ENCODE measurements at places on chromosomes 4 and X. TPM values are rescaled to one million over a fixed set of nuclear protein-coding genes. Genes with fewer than 3 reads are reported as not detected.

The CLCN5 gene
- 12.2 TPM for total RNA-seq

DNA sequence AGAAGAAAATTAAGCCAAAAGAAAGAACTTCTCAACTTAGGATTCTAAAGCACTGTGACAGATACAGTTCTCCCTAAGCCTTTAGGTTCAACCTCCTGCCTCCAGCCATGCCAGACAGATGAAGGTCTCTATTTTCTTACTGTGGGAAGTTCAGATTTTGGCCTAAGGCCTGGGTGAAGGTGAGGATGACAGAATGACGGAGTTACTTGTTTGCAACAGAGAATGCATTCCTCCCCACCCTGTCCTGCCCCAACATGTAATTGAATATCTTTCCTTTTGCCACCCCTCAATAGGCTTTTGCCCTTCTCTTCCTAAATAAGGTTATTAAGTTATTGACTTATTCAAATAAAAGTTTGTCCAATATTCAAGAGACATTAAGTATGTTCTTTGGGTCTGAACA is 25.6 kb downstream of the SLC16A2 start:
- no peaks in the 10 kb centered on the region for H3K36me3 ChIP-seq
- DNase-seq = no peak
- H3K27ac ChIP-seq = no peak overlapping the region

- no peak overlapping the region for H3K27ac ChIP-seq
- no peaks in the 10 kb centered on the region for H3K4me1 ChIP-seq
- no peak overlapping the region for H3K4me3 ChIP-seq
- DNase-seq = no peak
Measured at GRCh38 chr4:106095408-106095807, 200.1 kb downstream of the NPNT start.

- H3K4me3 ChIP-seq = no peak overlapping the region
- DNase-seq = no peak
- H3K27ac ChIP-seq = no peak overlapping the region
- peaks cover 31% of the 10 kb centered on the region for H3K36me3 ChIP-seq
- H3K27me3 ChIP-seq = no peaks in the 10 kb centered on the region
Measured at GRCh38 chr4:67684839-67685531, 16.0 kb downstream of the UBA6 start.
